ENCODE measurements at places on chromosomes 11 and 22. TPM values are rescaled to one million over a fixed set of nuclear protein-coding genes. Genes with fewer than 3 reads are reported as not detected.

KIAA1671 gene
- 22.6 TPM for total RNA-seq

MMP12 gene
- not detected for total RNA-seq

GRCh38 chr11:29352273-29352795 is 664.5 kb downstream of the KCNA4 start:
- H3K27ac ChIP-seq = no peak overlapping the region
- H3K36me3 ChIP-seq = no peaks in the 10 kb centered on the region
- no peaks in the 10 kb centered on the region for H3K27me3 ChIP-seq

LARGE1 gene
- total RNA-seq = 41.7 TPM

DNA sequence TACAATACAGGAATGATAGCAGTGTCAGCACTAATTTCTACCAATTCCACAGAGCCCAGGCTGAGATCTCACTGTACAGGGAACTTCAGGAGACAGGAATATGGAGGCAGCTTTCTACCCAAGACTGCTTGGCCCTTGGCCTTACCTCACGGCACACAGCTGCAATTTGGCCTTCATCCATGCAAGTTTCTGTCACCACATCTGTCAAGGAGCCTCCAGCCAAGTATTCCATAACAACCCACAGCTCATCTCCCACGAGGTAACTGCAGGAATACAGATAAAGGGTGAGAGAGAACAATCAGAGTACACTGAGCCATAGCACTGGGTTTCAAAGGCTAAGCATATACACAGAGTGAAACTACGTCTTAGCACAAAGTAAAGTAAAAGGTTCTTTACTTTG is 39.0 kb upstream of the GDPD4 start:
- no peaks in the 10 kb centered on the region for H3K27me3 ChIP-seq
- H3K4me1 ChIP-seq = no peaks in the 10 kb centered on the region
- DNase-seq = no peak
- H3K36me3 ChIP-seq = peaks cover 51% of the 10 kb centered on the region
- H3K27ac ChIP-seq = no peak overlapping the region
- H3K4me3 ChIP-seq = no peak overlapping the region

GRCh38 chr11:44839458-44840084 is 111.1 kb downstream of the TP53I11 start:
- H3K4me1 ChIP-seq = peaks cover 9% of the 10 kb centered on the region
- H3K36me3 ChIP-seq = peaks cover 12% of the 10 kb centered on the region
- no peak for DNase-seq
- no peak overlapping the region for H3K27ac ChIP-seq

- H3K27ac ChIP-seq = no peak overlapping the region
- no peak for DNase-seq
- H3K4me1 ChIP-seq = no peaks in the 10 kb centered on the region
- no peaks in the 10 kb centered on the region for H3K36me3 ChIP-seq
Measured at GRCh38 chr11:99865951-99866350, 821.1 kb upstream of the ARHGAP42 start.

DNA sequence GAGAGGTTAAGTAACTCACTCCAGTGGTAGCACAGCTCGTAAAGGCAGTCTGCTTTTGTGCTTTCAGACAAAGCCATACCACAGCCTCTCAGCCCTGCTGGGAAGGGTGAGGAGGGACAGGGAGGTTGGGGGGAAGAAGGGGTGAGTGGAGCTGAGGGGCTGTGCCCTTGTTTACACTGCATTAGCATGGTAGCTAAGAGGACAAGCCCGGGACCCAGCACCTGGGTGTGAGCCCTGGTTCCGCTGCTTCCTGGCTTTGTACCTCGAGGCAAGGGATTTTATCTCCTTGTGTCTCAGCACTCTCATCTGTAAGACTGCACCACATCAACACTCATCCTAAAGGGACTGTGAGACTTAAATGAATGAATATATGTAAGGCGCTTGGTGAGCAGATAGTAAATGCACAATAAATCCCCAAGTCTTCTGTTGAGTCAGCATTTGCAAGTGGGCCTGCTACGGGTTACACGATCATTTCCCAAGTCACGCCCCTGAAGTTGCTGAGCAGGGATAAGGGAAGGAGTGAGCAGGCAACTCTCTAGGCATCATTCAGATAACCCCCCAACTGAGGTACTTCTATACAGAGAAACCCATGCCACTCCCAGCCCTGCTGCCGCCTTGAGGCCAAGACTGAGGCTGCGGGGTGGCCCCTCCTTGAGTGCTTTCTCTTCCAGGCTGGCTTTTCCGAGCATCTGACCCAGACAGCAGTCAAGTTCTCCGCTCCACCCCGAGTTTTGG is 7.5 kb downstream of the RASD2 start:
- H3K4me3 ChIP-seq = no peak overlapping the region
- peak; percentile 80 for DNase-seq
- H3K27ac ChIP-seq = no peak overlapping the region
- no peaks in the 10 kb centered on the region for H3K36me3 ChIP-seq
- peaks cover 3% of the 10 kb centered on the region for H3K4me1 ChIP-seq

DNA sequence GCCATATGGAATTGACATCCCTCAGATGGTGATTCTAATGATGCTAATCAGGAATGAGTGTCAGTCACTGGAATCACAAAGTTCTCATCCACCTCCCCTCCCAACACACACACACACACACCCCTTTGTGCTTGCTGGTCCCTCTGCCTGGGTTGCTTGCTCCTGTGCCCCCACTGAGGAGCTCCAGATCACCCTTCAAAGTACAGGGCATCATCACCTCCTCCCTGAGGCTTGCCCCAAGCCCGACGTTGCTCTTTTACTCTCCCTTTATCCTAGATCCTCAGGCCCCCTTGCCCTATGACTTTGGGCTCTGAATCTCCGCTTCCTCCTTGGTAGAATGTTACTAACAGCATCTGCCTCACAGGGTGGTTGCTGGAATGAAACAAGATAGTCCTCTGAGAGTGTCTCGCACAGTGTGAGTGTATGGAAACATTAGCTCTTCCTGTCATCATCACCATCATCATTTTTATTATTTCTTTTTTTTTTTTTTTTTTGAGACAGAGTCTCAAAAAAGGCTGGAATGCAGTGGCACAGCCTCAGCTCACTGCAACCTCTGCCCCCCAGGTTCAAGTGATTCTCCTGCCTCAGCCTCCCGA is 3.4 kb downstream of the TOM1 start:
- DNase-seq = no peak
- H3K27me3 ChIP-seq = no peaks in the 10 kb centered on the region
- H3K4me3 ChIP-seq = no peak overlapping the region
- no peaks in the 10 kb centered on the region for H3K4me1 ChIP-seq
- H3K36me3 ChIP-seq = no peaks in the 10 kb centered on the region

TTC36 gene
- total RNA-seq = 1.6 TPM

DNA sequence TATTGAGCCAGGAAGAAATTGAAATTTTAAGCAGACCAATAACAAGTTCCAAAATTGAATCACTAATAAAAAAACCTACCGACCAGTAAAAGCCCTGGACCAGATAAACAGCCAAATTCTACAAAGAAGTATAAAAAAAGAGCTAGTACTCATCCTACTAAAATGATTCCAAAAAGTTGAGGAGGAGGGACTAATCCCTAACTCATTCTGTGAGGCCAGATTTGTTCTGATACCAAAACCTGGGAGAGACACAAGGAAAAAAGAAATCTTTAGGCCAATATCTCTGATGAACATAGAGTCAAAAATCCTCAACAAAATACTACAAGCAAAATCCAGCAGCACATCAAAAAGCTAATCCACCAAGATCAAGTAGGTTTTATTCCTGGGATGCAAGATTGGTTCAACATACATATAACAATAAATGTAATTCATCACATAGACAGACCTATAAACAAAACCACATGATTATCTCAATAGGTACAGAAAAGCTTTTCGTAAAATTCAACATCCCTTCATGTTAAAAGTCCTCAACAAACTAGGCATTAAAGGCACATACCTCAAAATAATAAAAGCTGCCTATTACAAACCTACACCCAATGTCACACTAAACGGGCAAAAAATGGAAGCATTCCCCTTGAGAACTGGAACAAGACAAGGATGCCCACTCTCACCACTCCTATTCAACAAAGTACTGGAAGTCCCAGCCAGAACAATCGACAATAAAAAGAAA is 13.1 kb downstream of the OR52A5 start:
- H3K27me3 ChIP-seq = no peaks in the 10 kb centered on the region
- no peaks in the 10 kb centered on the region for H3K36me3 ChIP-seq
- DNase-seq = no peak

DNA sequence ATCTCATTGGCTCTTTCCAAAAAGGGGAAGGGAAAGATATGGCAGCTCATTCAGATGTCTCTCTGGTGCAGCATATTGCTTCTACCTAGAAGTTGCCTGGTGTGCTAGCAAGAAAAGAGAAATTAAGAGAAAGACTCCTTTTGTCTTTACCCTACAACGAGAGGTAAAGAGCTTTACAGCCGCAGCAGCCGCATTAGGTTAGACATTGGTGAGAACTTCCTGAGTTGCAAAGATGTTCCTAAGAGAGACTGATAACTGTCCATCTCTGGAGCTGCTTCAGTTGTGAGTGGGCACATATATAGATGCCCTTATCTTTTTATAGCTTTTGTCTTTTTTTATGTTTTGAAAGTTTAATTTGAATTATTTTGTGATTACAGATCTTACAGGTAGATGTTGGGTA is 80.8 kb upstream of the NNMT start:
- H3K4me3 ChIP-seq = no peak overlapping the region
- no peaks in the 10 kb centered on the region for H3K4me1 ChIP-seq
- no peak overlapping the region for H3K27ac ChIP-seq
- no peaks in the 10 kb centered on the region for H3K36me3 ChIP-seq
- H3K27me3 ChIP-seq = no peaks in the 10 kb centered on the region
- DNase-seq = no peak

OR6A2 gene
- 0.33 TPM for total RNA-seq

- peaks cover 5% of the 10 kb centered on the region for H3K4me1 ChIP-seq
- no peak overlapping the region for H3K27ac ChIP-seq
- H3K27me3 ChIP-seq = no peaks in the 10 kb centered on the region
- DNase-seq = no peak
Measured at GRCh38 chr22:46826438-46827135, 64.1 kb downstream of the TBC1D22A start.

- H3K27ac ChIP-seq = no peak overlapping the region
- DNase-seq = no peak
- H3K4me1 ChIP-seq = no peaks in the 10 kb centered on the region
- H3K4me3 ChIP-seq = no peak overlapping the region
Measured at GRCh38 chr11:112874980-112875379, 86.2 kb upstream of the NCAM1 start.

Measured in H9 (cell line).